ENCODE measurements at places on chromosomes 5 and 9.

- no peak for DNase-seq
These were observed 22.3 kb downstream of the TRAF1 start for GRCh38 chr9:120904061-120904977.

DNA sequence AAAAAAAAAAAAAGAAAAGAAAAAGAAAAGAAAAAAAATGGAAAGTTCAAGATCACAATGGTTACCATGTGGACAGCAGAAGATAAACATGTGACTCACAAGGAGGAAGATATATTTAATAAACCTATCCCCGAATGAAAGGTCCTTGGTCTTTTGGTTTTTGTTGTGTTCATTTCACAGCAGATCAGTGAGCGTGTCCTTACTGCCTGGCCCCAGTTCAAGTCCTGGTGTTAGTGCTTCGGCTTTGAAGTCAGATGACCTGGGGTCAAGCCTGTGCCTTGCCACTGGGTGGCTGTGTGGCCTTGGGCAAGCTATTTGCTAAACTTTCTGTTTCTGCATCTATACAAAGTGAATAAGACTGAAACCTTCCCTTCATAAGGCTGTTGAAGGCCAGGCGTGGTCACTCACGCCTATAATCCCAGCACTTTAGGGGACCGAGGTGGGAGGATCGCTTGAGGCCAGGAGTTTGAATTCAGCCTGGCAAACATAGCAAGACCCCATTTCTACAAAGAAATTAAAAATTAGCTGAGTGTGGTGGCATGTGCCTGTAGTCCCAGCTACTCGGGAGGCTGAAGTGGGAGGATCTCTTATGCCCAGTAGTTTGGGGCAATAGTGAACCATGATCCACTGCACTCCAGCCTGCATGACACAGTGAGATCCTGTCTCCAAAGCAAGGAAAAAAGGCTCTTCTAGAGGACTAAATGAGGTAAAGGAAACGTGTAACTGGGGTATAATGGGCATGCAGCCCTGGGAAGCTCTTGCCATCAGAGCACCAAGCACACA is 94.5 kb upstream of the SPATA31D4 start:
- DNase-seq = no peak

- no peak for DNase-seq
These were observed 26.1 kb upstream of the CTSL start for GRCh38 chr9:87699835-87700234.

DNA sequence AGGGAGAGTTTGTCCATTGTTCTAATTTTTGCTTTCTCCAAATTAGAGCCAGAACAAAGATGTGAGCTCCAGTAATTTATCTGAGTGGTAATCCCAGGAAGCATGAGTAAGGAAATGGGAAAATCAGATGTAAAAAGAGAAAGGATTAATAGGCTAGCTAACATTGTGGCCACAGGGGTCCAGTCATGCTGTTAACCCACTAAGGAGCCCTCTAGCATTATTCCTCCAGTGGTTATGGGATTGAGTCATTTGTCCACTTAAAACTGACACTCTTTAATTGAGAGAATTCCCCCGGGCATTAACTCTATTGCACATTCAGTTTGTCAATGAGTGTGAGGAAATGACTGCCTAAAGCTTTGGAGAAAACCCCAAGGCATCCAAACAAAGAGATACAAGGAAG is 700.3 kb upstream of the TYRP1 start:
- no peak for DNase-seq

- no peak for DNase-seq
These were observed 32.4 kb downstream of the AOPEP start for GRCh38 chr9:94758880-94759279.

GRCh38 chr5:137836997-137837396 is 30.7 kb upstream of the MYOT start:
- no peak for DNase-seq

- DNase-seq = no peak
These were observed 362.8 kb downstream of the NPR3 start for GRCh38 chr5:33073881-33074327.

DNA sequence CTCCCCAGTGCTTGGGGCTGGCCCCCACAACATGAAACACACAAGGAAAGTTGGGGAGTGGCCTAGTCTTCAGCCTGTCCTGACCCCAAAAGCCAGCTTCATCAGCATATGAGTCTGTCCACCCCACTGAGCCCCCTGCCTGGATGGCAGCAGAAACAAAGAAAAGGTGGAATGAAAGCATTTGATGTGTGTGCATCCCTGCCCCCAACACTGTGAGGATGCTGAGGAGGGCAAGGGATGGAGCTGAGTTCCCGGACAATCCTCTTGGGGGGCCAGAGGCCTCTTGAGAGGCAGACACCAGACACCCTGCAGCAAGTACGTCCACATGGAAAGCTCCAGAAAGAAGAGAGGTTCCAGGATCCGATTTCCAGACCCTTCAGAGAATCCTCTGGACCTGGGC is 113.5 kb upstream of the PPP1R26 start:
- DNase-seq = no peak

DNA sequence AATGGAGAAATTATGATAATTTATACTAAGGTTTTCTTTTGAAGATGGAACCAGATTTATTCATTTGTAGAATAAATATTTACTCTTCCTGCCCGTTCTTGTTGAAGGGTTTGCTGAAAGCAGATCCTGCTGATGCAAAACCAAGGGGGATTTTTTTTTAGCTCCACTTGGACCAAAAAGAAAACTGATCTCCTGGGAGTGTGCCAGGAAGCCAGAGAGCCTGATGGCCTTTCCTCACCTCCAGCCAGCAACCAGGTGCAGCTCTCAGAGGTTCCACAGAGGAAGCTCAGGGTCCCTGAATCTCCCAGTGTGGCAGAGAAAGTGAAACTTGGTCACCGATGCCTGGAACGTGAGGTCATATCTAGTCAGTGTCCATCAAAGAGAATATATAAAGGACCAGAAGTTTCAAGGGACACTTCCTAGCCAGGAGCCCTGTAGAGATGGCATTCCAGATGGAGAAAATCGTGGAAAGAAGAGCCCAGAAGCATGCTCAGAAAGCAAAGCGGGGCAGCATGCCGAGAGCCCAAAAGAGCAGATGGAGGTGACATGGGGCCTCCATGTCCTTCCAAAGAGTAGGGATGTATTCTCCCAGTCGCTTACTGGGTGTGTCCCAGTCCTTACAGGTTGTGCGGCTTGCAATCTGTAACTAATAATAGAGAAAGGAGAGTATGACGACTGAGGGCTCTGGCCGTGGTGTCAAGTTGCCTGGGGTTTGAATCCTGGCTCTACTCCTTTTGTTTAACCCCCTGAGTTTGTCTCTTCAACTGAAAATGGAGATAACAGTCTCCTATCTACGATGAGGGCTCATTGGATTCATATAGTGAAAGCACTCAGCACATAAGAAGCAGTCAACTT is 12.2 kb downstream of the AFAP1L1 start:
- no peak for DNase-seq

GRCh38 chr5:132828846-132829494 is 1.5 kb downstream of the SHROOM1 start:
- DNase-seq = no peak

DNA sequence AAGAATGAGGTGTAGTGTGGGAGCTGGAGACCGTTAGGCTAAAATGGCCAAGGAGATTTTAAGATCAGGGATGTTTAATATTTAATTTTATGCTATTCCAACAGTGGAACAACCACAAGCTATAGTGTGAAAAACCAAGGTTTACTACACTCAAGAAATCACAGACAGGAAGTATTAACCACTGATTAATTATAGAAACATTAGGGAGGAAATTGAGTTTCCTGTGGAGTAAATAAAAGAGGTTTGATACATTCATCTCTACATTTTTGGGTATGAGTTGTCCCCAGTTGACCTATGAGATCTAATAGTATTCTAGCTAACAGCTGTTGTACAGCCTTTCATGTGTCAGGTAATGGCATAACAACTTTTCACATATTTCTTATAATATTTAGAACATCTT is 103.7 kb upstream of the MPDZ start:
- DNase-seq = no peak
